ENCODE measurements at places on chromosomes 3 and 15.

GRCh38 chr3:172915911-172916514 lies 165.5 kb downstream of the ECT2 start:
- no peak for DNase-seq

DNA sequence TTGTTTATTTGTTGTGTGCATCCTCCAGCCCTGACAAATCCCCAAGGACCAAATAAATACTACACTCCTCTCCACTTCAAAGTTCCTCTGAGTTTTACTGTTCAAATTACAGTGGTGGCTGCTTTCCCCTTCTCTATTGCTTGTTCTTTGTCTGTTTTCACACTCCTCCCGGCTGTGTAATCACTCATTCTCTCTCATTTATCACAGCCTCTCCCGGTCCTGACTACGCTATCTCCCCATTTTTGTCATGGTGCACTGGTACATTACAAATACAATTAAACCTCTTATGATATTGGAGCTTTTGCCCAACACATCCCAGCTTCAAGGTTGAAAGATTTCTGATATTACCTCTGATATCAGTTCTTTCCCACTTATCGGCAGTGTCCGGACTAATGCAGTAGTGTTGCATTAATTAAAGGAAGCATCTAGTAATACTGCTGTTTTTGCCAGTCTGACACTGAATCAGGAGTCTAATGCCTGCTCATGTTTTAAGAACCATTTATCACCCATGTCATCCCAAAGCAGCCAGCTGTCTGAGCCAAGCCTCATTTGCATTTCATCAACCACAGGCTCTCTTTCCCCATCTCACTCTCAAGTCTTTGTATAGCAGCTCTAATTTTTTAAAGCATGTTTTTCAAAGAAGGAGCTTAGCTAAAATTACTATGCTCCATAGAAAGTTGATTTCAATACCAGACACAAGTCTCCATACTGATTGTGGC lies 740.5 kb downstream of the ROBO2 start:
- DNase-seq, result no peak

DNA sequence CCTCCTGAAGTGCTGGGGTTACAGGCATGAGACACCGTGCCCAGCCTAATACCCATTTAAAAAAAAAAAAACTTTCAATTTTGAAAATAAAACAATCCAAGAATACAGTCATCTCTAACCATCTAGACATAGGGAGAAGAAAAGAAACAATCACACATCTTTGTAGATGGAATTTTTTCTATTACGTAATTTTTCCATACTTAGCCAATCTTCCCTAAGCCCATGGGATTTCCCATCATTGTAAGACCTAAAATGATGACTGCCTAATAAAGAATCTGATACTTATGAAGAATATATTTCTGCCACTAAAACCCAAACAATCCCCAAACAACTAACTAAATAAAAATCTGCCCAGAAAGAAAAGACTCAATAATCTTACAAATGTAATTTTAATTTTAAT lies 88.7 kb downstream of the CBLB start:
- DNase-seq, result no peak

GRCh38 chr3:73695841-73696240 lies 71.1 kb upstream of the PDZRN3 start:
- no peak for DNase-seq

- no peak for DNase-seq
Observed at GRCh38 chr3:181690769-181691168, 21.0 kb upstream of the SOX2 start.

- peak; percentile 22 for DNase-seq
Observed at GRCh38 chr15:41804916-41805666, 22.8 kb upstream of the JMJD7 start.

- peak; percentile 63 for DNase-seq
Observed at GRCh38 chr3:190265796-190266195, 56.5 kb downstream of the CLDN1 start.

GRCh38 chr15:38148471-38148870 lies 104.2 kb upstream of the SPRED1 start:
- no peak for DNase-seq

DNA sequence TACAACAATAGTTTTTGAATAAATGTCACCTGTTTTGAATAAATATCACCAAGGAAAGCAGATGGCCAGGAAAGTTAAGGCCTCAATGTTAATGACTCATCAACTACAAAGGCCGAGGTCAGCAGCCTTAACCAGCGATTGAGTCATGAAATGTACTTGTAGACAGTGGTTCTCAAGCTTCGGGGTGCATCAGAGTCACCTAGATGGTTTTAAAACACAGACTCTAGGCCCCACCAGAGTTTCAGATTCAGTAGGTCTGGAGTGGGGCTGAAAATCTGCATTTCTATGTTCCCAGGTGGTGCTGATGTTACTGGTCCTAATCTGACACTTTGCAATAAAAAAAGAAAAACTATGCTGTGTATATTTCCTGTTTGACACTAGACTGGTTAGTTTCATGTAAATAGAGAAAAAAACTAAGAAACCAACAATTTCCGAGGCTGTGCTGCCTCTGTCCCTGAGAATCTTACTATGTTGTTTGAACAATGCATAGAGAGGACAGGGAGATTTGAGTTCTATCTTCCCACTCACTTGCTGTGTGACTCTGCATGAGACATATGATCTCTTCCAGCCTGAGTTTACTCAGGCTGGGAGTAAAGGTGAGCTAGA lies 9.8 kb downstream of the RAB27A start:
- DNase-seq, result peak; percentile 89

- peak; percentile 39 for DNase-seq
Observed at GRCh38 chr3:99625643-99626416, 12.6 kb upstream of the COL8A1 start.

DNA sequence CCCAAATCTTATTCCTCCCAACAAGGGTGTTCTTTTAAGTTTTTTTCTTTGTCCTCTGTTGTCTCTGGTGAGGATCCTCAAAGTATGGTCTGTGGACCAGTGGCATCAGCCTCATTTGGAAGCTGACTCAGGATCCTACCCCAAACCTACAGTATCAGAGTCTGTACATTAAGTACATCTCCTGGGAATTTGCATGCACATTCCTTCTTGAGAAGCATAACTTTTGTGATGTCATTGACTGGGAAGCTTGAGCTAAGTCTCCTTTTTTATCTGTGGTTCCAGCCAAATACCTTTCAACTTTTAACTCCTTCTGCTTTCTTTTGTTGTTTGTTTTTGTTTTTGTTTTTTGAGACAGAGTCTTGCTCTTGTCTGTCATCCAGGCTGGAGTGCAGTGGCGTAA lies 40.5 kb downstream of the ARMC8 start:
- DNase-seq, result peak; percentile 70

DNA sequence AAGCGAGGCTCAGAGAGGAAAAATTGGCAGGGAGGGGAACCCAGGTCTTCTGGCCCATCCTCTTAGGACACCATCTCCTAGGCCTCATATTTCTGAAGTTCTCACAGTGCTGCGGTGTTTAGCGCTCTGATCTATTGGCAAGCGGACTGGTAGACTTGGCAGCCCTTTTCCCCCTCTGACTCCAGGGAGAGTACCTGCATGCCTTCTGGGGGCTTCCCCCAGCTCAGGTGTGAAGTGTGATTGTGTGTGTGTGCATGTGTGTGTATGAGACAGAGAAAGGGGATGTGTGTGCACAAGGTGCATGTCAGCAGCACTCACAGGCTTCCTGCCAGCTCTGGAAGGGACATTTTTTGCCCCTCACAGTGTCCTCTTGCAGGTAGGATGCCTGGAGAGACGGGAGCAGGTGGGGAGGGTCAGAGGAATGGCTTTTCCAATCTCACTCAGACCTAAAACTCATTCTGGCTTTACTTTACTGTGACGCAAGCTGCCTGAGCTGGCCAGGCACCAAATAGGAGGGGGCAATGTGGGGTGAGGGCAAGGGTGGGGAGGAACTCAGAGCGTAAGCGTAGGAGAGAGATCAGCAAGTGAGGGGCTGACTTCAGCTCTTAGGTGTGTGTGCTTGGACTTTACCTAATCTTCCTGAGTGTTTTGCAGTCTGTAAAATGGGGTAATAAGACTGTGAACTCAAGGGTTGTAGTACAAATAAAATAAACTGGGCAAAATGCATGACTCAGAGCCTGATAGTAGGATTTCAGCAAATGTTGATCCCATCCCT lies 4.0 kb upstream of the IL17RE start:
- no peak for DNase-seq

- DNase-seq, result no peak
Observed at GRCh38 chr15:56786966-56787365, 53.7 kb upstream of the ZNF280D start.

DNA sequence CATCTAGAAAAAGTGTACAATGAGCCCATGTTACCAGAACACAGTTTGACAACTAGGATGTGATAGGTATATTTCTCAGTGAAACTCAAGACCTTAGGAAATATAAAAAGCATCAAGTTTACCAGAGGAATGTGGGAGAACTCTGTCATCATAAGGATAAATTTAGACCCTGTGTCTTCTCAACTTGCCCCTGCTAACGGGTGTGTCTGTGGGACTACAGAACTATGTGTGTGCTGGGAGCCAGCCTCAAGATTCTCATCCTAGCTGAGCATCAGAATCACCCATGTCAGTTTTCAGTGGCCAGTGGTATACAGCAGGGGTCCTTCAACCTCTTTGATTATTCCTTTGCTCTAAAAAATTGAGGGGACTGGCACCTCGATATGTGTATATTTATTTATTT lies 393.3 kb downstream of the PLCL2 start:
- DNase-seq, result no peak

- no peak for DNase-seq
Observed at GRCh38 chr3:194105292-194105691, 30.7 kb upstream of the HES1 start.

- peak; percentile 43 for DNase-seq
Observed at GRCh38 chr15:66901336-66902100, 163.9 kb upstream of the SMAD3 start.

GRCh38 chr3:133488785-133489367 lies 84.6 kb upstream of the CDV3 start:
- DNase-seq, result peak; percentile 54

GRCh38 chr15:78065284-78065872 lies 12.1 kb downstream of the TBC1D2B start:
- DNase-seq, result peak; percentile 98

GRCh38 chr3:71210257-71211007 lies 373.1 kb downstream of the FOXP1 start:
- peak; percentile 79 for DNase-seq

GRCh38 chr15:76191539-76192244 lies 119.6 kb downstream of the ETFA start:
- DNase-seq, result no peak

DNA sequence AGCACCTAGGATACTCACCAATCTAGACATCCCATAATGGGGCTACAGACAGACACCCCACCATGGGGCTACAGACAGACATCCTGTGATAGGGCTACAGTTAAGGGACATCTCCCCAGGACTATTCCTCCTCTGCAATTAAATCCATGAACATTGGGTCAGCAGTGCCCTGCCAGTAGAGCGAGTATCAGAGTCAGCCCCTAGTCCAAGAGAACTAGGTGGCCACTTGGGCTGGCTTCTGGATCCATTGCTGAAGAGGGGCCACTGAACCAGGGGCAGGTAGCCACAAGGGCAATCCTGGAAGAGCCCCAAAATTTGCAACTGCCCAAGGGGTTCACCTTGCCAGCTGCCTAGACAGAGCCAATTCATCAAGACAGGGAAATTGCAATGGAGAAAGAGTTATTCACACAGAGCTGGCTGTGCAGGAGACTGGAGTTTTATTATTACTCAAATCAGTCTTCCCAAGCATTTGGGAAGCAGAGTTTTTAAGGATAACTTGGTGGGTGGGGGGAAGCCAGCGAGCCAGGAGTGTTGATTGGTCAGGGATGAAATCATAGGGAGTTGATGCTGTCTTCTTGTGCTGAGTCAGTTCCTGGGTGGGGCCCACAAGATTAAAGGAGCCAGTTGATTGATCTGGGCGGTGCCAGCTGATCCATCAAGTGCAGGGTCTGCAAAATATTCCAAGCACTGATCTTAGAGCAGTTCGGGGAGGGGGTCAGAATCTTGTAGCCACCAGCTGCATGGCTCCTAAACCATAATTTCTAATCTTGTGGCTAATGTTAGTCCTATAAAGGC lies 170.2 kb upstream of the SMAD3 start:
- DNase-seq, result no peak

GRCh38 chr3:39343076-39343717 lies 13.7 kb downstream of the CCR8 start:
- no peak for DNase-seq

- no peak for DNase-seq
Observed at GRCh38 chr15:93493172-93493571, 404.2 kb upstream of the RGMA start.

DNA sequence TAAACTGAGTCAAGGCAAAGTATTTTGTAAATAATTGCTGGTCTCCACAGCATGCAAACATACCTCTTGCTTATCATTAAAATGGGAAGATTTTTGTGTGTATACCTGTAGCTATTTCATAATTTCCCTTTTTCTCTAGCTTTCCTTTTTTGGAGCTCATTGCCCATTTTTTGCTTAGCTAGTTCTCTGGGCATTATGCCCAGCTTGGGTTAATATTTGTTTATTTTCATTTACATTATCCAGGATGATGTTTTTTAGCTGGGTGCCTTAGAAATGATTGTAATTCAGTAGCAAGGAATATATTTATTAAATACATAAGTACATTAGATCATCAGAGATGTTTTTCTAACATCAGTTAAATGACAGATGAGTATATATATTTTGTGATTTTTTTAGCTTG lies 1271.7 kb upstream of the GBE1 start:
- DNase-seq, result peak; percentile 37

- DNase-seq, result peak; percentile 85
Observed at GRCh38 chr3:178703268-178703975, 167.2 kb downstream of the KCNMB2 start.

DNA sequence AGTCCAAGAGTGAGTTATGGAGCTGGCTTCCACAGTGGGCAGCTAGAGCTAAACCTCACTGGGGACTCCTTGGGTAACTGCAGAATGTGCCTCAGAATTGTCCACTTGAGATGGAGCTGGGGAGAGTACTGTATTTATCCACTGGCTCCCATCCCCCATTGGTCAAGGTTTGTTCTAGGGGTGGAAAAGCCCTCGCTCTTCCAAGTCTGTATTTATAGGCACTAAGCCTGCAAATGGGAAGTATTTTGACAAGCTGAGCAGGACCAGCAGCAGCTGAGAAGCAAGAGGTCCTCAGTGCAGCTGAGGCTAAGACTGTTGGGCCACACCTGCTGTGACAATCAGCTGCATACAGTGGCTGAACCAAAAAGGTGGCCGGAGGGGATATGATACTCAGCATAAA lies 5.8 kb downstream of the USP13 start:
- no peak for DNase-seq

GRCh38 chr15:60656885-60657284 lies 177.9 kb upstream of the ICE2 start:
- DNase-seq, result no peak

GRCh38 chr3:174936590-174936989 lies 77.5 kb downstream of the NAALADL2 start:
- DNase-seq, result no peak

- no peak for DNase-seq
Observed at GRCh38 chr15:79129235-79129634, 38.7 kb upstream of the RASGRF1 start.

DNA sequence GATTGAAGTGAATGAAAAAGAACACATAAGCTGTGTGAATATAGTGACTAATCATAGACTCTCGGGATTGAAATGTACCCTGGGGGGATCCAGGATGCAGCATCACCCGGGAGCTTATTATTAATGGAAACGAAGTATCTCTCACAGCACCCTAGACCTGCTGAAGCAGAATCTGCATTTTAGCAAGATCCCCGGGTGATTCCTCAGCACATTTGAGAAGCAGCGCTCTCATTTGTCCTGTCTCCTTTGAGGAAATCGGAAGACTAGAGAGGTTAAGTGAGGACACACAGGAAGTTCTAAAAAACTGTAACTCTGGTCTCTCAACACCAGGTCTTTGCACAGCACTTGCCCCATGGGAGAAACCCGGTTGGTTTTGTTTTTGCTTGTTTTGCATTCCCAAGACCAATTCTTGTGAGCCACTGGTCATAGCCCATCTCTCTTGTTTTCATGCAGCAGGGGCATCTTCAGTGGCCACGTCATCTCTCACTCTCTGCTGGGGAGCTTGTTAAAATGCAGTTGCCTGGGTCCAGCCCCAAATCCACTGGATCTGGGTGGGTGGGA lies 30.2 kb downstream of the ZNF710 start:
- peak; percentile 48 for DNase-seq
